GF-D8 (cell line): ENCODE measurements at places on chromosomes 12 and 14.
A peak's percentile ranks its signal among the peaks of the same experiment; 100 is the strongest.

- DNase-seq = no peak
Observed at GRCh38 chr14:32940066-32940651, 1.5 kb downstream of the NPAS3 start.

DNA sequence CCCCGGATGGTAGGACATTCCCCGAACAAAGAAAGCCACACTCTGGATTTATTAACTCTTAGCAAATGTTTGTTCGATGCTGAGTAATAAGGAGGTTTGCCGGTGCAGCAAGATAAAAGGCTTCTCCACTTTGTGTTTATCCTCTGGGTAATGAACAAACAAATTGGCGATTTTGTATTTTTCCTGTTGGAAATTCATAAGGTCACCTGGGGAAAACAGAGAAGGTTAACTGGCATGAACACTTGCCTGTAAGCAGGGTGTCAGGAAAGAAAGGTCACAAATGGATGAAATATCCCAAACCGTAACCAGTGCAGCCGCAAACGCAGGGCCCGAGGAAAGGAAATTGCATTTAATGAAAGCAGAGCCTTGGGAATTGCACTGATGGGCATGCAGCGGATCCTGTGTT is 132.8 kb downstream of the RMST start:
- DNase-seq = no peak

- DNase-seq = no peak
Observed at GRCh38 chr14:56709201-56709600, 101.1 kb downstream of the OTX2 start.

GRCh38 chr14:82694820-82695219 is 1161.2 kb upstream of the SEL1L start:
- no peak for DNase-seq

DNA sequence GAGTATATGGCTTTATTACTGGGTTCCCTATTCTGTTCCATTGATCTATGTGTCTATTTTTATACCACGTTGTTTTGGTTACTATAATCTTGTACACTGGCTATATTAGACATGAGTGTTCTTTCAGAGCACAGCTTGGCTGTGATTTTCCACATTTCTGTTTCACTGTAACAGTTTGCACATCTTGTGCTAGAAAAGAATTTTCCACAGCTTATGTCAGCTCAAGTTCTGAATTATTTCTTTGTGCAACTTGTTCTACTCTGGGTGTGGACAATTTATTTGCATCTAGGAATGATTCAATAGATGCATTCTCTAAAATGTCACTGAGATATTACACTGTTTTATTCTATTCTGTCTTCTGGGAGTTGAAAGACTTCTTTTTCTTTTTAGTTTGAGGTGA is 28.4 kb upstream of the OR5AU1 start:
- no peak for DNase-seq

DNA sequence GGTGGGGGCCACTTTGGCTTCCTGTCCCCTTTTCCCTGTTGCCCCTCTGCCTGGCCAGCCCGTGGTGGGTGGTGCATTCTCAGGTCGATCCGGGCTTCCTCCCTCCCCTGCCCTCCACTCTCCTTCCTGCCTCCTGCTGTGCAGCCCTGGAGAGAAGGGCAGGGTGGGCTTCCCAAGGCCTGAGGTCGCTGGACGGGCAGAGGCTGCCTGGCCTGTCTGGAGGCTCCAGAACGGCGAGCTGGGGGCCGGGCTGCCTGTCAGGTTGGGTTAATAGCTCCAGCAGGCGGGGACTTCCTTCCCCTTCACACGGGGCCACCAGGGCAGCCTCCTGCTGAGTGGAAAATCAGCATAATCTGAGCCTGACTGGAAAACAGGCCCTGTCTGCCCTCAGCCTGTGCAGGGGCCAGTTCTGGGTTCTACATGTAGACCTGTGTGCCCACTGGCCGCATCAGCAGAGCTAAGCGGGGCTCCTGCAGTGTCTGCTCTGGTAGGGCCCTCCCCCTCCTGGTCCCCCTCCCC is 11.3 kb downstream of the KIF26A start:
- DNase-seq = no peak

- no peak for DNase-seq
Observed at GRCh38 chr12:23600919-23601318, 348.6 kb downstream of the SOX5 start.

GRCh38 chr12:104249017-104249416 is 33.4 kb downstream of the TXNRD1 start:
- DNase-seq = no peak

DNA sequence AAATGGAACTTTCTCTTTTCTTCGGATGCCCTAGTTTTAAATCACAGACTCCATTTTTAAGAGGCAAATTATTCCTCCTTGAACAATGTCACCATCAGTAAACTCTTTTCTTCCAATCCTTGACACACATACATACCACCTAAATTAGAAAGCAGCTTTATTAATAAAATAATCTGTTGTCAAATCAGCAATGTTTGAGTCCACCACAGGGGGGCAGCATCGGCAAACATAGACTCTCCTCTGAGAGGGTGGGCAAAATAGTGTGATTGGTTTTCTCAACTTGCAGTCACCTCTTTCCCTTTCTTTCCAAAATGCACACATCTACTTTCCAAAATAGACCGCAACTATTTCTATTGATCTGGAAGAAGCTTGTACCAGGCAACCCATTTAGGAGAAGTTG is 438.4 kb upstream of the OR4E1 start:
- no peak for DNase-seq

- DNase-seq = peak; percentile 39
Observed at GRCh38 chr14:101535232-101535631, 26.1 kb upstream of the DIO3 start.

DNA sequence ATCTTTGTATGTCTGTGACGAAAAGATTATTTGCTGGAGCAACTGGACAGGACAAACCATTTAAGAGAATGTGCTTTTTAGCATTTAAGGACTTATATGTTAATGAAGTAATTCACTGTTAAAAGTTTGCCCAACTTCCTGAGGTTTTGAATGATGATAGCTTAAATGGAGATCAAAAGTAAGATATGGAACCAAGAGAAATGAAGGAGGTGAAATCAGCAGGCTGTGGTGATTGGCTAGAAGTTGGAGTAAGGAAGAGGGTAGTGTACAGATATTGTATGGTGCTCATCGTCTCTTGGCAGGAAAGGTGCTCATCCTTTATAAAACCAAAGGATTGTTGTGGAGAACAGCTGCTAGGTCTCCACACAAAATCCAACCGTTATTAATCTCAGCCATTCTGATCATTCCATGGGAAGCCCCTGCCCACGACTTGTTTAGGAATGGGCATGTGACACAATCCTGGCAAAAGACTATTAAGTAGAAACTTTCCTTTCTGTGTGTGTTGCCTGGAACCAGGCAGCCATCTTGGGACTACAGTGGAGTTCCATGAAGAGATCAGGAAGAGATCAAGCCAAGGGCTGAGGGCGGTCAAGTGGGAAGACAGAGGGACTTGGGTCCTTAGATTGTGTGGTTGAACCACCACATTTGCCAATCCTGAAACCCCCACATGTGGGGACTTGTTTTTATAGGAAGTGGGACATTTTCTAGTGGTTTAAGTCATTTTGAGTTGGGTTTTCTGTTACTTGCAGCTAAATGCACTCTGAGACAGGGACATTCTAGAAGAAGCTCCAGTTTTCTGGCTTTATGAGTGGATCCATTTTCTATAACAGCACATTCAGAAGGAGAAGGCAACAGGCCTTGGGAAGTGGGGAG is 56.8 kb upstream of the CHST11 start:
- DNase-seq = peak; percentile 73

DNA sequence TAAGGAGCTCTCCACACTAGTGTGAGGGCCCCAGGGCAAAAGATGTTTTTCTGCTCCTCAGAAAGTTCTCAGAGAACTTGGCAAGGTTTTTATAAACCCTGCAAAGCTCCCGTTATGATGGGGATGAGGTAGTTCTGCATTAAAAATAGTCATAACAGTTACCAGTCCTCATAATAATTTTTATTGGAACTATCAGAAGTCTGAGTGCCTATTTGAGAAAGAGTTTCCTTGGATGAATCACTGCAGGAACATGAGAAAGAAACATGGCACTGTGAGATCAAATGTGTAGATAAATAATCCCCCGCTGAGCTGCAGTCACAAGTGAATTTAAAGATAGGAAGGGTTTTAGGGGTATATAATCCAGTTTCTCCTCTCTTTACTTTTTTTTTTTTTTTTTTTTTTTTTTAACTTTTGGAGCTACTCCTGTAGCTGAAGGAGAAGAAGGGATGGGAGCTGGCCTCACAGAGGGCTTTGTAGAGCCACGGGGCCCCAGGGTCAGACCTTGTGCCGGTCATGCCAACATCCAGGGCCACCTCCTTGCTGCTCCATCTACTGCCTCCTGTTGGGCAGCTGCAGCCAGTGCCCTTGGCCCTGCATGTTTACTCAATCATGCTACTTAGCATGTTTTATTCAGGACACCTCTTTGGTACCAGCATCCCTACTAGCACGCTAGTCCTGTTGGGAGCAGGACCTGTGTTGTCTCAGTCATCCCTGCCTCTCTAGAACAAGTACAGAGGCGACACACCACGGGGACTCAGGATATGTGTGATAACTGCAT is 39.5 kb downstream of the EVL start:
- no peak for DNase-seq

DNA sequence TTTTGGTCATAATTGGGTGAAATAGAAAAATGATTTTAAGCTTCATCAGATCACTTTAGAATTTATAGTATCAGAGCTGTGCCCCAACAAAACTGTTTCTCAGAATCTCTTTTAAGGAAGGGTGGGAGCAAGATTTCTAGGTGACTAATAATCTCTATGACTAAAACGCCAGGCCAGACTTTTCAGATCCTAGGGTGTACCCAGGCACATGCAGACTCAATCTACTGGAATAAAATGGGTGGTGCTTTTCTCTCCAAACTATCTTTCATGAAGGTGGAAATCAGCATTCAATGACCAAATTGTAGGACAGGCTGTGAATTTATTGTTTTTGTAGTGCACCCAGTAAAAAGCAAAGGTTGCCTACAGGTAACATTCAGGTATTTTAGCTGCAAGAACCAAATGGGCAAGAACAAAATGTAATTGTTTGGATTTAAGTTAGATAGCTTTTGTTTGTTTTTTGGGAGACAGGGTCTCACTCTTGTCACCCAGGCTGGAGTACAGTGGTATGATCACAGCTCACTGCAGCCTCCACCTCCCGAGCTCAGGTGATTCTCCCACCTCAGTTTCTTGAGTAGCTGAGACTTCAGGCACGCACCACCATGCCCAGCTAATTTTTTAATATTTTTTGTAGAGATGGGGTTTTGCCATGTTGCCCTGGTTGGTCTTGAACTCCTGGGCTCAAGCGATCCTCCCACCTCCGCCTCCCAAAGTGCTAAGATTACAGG is 49.5 kb downstream of the PPP2R5C start:
- no peak for DNase-seq

DNA sequence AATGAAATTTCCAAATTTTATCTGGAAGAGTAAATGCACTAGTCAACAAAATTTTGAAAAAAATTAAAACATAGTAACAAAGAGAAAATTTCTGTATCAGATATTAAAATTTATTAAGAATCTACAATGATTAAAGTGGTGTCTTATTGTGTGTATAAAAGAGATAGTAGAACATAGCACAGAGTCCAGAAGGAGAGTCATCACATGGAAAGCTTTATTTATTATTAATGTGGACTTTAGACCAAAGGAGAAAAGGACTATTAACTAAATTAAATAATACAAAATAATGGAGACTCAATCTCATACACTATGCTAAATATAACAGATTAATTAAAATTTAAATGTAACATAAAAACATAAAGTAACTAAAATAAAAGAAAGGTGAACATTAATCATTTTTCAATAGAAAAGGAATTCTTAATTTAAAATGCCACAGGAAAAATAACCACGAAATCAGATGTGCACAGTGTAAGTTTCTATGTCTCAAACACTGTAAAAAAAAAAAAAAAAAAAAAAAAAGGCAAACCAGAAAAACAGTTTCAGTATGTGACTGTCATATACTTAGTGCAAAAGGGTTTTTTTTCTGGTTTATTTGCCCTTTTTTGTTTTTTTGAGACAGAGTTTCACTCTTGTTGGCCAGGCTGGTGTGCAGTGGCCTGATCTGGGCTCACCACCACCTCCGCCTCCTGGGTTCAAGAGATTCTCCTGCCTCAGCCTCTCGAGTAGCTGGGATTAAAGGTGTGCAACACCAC is 95.4 kb downstream of the MYF5 start:
- no peak for DNase-seq

- DNase-seq = peak; percentile 52
Observed at GRCh38 chr12:48996794-48997718, 2.1 kb downstream of the DDN start.

GRCh38 chr12:130540376-130540775 is 175.7 kb downstream of the RIMBP2 start:
- no peak for DNase-seq

GRCh38 chr14:93716002-93716745 is 72.1 kb downstream of the PRIMA1 start:
- DNase-seq = no peak

DNA sequence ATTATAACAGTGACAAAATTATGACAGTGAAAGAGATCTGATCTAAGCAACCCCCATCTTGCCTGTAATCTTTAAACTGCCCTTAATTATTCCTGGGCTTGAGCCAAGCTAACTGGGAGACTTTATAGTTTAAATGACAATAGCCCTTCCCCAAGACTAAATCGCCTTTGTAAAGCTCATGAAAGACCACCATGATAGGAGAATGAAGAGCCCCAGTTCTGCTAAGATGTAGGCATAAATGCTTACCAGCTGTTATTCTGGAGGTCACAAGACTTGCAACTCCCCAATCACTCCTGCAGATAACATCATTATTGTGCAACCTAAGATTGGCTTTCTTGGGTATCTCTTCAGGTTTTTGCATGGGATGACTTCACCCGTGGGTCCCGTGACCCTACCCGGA is 599.7 kb downstream of the KCNH5 start:
- no peak for DNase-seq
